ENCODE measurements at places on chromosomes 11 and 22.

- DNase-seq, result peak; percentile 36
Observed at GRCh38 chr11:107590460-107591377, at the start of gene ELMOD1. ELMOD1 (plus strand) TSS chr11:107591147; CDS start chr11:107618190, 27,043 bp downstream.

DNA sequence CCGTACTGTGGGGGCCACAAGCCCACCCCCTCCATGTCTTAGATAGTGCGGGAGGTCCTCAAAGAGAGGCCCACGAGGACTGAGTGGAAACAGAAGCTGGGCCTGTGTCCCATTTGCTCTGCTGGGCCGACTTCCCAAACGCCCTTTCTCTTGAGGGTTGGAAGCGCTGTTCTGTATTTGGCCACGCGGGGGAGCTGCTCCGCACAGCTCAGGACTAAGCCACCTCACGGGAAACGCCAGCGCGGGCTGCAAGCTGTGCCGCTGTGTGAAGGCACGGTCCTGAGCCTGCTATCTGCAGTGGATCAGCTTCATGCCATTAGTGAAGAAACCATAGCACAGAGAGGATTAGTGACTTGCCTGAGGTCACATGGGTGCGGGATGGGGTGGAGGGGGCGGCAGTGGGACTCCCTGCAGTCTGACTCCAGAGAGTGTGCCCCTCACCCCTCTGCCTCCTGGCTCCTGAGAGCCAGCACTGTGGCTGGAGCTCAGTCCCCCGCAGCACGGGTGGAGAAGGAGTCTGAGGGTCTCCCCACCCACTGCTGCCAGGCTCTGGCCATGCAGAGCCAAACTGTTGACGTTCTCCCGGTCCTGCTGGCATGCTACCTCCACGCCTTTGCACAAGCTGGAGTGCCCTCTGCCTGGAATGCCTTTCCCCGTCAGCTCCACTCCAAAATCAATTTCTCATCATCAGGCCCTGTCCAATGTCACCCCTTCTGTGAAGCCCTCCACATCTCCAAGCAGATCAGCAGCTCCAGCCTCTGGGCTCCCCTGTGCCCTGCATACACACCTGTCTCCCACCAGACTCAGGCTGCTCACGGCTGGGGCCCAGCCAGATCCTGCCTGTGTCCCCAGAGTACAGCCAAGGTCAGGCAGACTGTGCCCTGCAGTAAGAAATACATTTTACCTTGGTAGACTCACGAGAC is 51.5 kb upstream of the LRRC32 start:
- DNase-seq, result peak; percentile 62

DNA sequence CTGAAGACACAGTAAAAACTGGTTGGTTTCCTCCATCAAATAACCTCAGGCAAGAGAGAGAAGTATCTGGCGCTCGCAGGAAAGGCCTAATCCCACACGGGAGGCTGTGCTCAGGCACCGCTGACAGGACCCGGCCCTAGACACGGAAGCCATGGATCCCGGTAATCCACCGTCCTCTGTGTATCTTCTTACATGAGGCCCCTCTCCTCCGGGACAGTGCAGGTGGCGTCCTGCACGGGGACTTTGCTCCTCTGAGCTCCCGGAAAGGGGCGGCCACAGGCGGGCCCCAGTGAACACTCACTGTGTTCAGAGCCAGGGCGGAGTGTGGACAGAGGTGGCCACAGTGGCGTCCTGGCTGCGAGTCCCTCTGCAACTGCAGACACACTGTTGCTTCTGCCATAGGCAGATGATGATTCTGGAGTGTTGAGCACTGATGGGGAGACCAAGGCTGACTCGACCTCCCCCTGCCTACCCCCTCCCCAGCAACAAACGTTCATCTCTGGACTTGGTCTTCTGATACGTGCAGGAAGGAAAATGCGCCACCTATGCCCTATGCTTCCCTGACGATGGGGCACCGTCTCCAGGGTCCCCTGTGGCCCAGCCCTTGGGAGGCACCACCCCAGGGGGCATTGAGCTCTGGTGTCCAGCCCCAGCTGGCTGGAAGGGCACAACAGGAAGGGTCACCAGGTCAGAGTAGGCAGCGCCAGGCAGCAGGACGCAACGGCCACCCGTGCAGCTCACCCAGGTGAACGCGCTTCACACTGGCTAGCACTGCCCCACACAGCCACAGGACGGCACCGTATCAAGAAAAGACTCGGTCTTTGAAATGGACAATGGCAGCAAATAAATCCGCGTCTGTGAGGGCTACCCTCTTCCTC is 95.7 kb downstream of the TRMU start:
- no peak for DNase-seq

- no peak for DNase-seq
Observed at GRCh38 chr22:50502628-50503474, 4.7 kb downstream of the LMF2 start.

DNA sequence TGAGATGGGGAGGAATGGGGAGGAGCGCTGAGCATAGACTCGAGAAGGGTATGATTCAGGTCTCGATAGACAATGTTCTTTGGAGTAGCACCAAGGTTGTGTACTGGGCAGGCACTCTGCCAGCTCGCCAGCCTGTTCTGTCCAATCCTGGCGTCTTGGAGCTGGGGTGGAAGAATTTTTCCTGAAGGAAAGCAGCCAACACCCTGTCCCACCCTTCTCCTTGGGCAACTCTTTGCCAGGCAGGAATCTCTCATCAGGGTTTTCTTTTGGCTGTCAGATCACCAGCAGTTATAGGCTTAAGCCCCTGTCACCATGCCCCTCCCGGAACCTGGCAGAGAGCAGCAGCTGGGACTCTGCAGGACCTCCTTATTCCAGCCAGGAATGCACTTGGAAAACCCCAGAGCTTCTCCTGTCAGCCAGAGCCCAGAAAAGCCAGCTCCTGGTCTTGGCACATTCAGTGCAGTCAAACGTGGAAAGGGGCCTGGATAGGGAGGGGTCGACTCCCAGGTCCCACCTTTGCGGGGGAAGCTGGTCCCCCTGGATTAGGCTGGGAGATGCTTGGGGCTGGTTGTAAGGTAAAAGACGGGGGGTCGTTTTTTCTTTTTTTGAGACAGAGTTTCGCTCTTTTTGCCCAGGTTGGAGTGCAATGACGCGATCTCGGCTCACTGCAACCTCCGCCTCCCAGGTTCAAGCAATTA is 14.4 kb upstream of the SPTBN2 start:
- no peak for DNase-seq

GRCh38 chr11:20337526-20338154 is 25.9 kb upstream of the HTATIP2 start:
- no peak for DNase-seq

- DNase-seq, result no peak
Observed at GRCh38 chr11:123719452-123719851, 22.0 kb downstream of the ZNF202 start.

GRCh38 chr11:92766698-92767097 is 202.8 kb upstream of the MTNR1B start:
- no peak for DNase-seq

GRCh38 chr11:75355051-75355450 is 3.6 kb upstream of the ARRB1 start:
- no peak for DNase-seq

DNA sequence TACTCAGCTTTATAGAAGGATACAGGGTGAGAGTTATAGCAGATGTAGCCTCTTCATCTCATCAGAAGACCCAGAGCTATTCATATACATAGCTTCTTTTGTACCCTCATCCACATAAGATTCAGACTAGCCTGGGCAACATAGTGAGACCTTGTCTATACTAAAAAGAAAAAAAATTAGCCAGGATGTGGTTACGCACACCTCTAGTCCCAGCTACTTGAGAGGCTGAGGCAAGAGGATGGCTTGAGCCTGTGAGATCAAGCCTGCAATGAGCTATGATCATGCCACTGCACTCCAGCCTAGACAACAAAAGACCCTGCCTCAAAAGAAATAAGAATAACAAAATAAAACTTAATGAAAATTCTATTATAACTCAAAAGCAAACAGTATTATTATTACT is 36.7 kb upstream of the B3GNT6 start:
- DNase-seq, result no peak

- no peak for DNase-seq
Observed at GRCh38 chr11:123179586-123179985, 15.5 kb downstream of the CLMP start.

DNA sequence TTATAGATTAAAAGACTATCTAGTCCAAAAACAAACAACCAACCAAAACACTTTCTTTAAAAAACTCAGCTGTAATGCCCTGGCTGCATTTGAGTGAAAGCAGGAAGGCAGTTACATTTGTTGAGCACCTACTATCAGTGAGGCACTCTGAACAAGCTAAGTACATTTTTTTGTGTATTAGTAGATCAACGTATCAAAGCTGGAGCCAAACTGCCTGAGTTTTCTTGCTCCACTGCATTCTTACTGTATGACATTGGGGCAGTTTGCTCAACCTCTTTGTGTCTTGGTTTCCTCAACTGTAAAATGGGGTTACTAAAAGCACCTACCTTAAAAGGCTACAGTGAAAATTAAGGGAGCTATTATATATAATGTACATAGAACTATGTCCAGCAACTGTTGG is 22.0 kb downstream of the COA4 start:
- DNase-seq, result no peak

GRCh38 chr11:29432719-29433325 is 584.0 kb downstream of the KCNA4 start:
- no peak for DNase-seq

- DNase-seq, result no peak
Observed at GRCh38 chr11:132472411-132473172, 1059.7 kb downstream of the OPCML start.

- DNase-seq, result no peak
Observed at GRCh38 chr11:834371-835316, 1.9 kb downstream of the CD151 start.
